AG04450 (cell line): ENCODE measurements at places on chromosomes 16 and 17. TPM values are rescaled to one million over a fixed set of nuclear protein-coding genes. Genes with fewer than 3 reads are reported as not detected.

The FBXW10 gene
- 0.04 and 0.09 TPM in 2 replicates for polyA plus RNA-seq

The ABCC6 gene
- 3.5 and 3.7 TPM in 2 replicates for polyA plus RNA-seq

The DHX58 gene
- polyA plus RNA-seq = 2.0 and 2.9 TPM in 2 replicates

The TOX3 gene
- polyA plus RNA-seq = not detected in 2 replicates

DNA sequence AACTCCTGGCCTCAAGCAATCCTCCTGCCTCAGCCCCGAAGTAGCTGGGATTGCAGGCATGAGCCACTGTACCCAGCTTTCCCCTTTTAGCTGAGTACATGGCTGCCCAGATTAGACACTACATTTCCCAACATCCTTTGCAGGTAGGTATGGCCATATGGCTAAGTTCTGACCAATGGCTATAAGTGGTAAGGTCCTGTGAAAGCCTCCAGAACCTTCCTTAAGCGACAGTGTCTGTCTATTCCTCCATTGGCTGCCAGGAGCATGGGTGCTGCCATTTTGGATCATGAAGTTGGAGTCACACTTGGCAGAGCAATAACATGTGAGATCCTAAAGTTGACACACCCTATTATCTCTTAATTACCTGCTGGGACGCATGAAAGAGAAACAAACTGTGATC lies 24.4 kb upstream of the CRHR1 start:
- DNase-seq = no peak

GRCh38 chr17:16036261-16036660 lies 36.6 kb downstream of the TTC19 start:
- no peak for DNase-seq

- DNase-seq = no peak
Measured at GRCh38 chr17:36686123-36686669, 84.8 kb downstream of the MRM1 start.

GRCh38 chr17:74217037-74217730 lies 3.8 kb downstream of the TTYH2 start:
- DNase-seq = no peak

DNA sequence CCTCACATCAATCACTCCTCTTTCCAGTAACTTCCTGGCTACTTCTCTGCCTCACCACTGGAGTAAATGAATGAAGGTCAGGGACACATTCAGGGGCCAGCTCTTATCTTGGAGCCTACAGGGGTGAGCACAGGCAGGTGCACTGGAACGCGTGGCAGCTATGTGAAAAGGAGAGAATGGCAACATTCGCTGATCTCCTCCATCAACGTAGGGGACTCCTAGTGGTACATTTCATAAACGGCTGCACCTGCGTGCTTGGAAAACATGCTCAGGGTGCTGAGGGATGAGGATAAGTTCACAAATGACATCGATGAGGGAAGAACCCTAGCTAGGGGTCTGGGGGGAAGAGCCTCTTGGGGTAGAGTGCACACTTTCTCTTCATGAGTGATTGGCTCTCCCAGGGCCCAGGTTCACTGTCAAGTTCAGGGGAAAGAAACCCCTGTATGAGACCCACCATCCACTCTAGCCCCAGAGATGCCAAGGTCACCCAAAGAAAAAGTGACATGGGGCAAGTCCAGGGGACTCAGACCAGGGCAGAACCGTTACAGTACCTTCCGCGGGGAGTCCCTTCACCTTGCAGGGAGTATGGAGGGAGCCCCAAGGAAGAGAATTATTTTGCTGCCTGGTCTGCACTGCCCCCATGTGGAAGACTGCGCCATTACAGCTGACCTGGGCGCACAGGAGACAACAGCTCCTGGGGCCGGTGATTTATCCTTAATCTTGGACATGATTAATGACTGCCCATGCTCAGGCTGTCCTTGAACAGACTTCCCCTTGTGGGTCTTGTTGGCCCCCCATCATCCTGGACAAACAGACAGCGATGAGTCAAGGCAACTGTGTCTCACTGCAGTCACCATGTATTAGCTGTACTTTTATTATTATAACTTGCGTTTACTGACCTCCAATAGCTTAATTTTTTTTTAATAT lies 30.1 kb downstream of the VAC14 start:
- no peak for DNase-seq

DNA sequence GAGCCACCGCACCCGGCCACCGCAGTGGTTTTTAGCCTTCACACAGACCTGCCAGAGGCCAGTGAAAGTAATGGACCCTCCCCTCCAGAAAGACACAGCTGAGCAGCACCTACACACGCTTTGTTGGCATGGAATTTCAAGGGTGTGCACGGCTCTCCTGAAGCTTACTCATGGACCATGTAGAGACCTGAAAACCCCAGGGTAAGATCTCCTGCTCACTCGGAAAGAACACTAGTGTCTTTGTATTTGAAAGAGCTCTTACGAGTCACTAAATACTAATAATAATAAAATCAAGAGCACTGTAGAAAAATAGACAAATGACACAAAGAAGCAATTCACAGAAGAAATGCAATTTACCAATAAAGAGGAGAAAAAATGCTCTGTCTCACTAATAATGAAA lies 20.0 kb downstream of the SLC43A2 start:
- no peak for DNase-seq

GRCh38 chr16:27780468-27781194 lies 230.7 kb downstream of the KATNIP start:
- DNase-seq = no peak

DNA sequence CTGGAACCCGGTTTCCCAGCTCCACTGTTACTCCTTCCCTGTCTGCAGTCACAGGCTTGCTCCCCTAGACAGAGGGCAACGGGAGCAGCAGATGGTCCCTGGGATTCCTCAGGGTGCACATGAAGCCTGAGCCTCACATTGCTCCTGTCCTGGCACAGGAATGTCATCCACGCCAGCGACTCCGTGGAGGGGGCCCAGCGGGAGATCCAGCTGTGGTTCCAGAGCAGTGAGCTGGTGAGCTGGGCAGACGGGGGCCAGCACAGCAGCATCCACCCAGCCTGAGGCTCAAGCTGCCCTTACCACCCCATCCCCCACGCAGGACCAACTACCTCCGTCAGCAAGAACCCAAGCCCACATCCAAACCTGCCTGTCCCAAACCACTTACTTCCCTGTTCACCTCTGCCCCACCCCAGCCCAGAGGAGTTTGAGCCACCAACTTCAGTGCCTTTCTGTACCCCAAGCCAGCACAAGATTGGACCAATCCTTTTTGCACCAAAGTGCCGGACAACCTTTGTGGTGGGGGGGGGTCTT lies 1.6 kb upstream of the DECR2 start:
- DNase-seq = no peak

- no peak for DNase-seq
Measured at GRCh38 chr16:80189476-80190175, 351.2 kb upstream of the DYNLRB2 start.
